ENCODE measurements at places on chromosomes 4 and X. TPM values are rescaled to one million over a fixed set of nuclear protein-coding genes. Genes with fewer than 3 reads are reported as not detected.

GRCh38 chrX:32998776-32999175 lies 212.6 kb downstream of the DMD start:
- no peak for DNase-seq
- H3K4me1 ChIP-seq = no peaks in the 10 kb centered on the region
- no peak overlapping the region for H3K27ac ChIP-seq

GRCh38 chrX:136431625-136432024 lies 56.1 kb upstream of the BRS3 start:
- no peak overlapping the region for H3K27ac ChIP-seq
- H3K4me1 ChIP-seq = peaks cover 4% of the 10 kb centered on the region
- no peaks in the 10 kb centered on the region for H3K36me3 ChIP-seq
- no peak overlapping the region for H3K4me3 ChIP-seq
- DNase-seq = peak; percentile 6

- no peaks in the 10 kb centered on the region for H3K27me3 ChIP-seq
- no peak overlapping the region for H3K27ac ChIP-seq
- no peak overlapping the region for H3K4me3 ChIP-seq
- DNase-seq = no peak
Measured at GRCh38 chr4:182306792-182307507, 63.7 kb downstream of the TENM3 start.

GRCh38 chr4:74503580-74503979 lies 58.6 kb downstream of the AREG start:
- H3K27ac ChIP-seq = no peak overlapping the region
- H3K4me1 ChIP-seq = no peaks in the 10 kb centered on the region
- peaks cover 35% of the 10 kb centered on the region for H3K27me3 ChIP-seq
- no peaks in the 10 kb centered on the region for H3K36me3 ChIP-seq
- DNase-seq = no peak

GRCh38 chr4:6917461-6918271 lies 8.0 kb downstream of the TBC1D14 start:
- H3K27me3 ChIP-seq = no peaks in the 10 kb centered on the region
- H3K4me1 ChIP-seq = peaks cover 63% of the 10 kb centered on the region
- H3K36me3 ChIP-seq = peaks cover 2% of the 10 kb centered on the region
- H3K27ac ChIP-seq = peak overlapping the region; percentile 80
- DNase-seq = peak; percentile 65
- H3K4me3 ChIP-seq = peak overlapping the region; percentile 26

DNA sequence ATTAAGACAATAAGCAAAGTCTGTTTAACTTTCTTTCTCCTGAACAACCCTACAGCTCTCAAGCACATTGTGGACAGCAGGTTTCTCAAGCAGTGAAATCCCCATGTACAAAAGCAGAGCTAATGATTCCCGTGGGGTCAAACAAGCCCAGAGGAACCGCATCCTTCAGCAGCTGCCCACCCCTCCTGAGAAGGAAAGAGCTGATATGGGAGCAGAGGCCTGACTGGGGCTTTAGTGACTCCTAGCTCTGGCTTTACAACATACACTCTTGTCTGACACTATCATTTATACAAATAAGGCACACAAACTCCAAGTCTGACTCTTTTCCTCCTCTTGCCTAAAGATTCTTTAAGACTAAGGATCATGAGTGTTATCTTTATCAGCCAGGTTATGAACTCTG lies 32.8 kb downstream of the HDAC8 start:
- H3K27ac ChIP-seq = no peak overlapping the region
- no peak for DNase-seq
- no peak overlapping the region for H3K4me3 ChIP-seq
- no peaks in the 10 kb centered on the region for H3K27me3 ChIP-seq
- H3K36me3 ChIP-seq = peaks cover 11% of the 10 kb centered on the region
- peaks cover 5% of the 10 kb centered on the region for H3K4me1 ChIP-seq

- no peak overlapping the region for H3K4me3 ChIP-seq
- DNase-seq = no peak
- H3K4me1 ChIP-seq = peaks cover 14% of the 10 kb centered on the region
- H3K36me3 ChIP-seq = no peaks in the 10 kb centered on the region
- peaks cover 5% of the 10 kb centered on the region for H3K27me3 ChIP-seq
Measured at GRCh38 chrX:68681443-68681941, 34.0 kb downstream of the STARD8 start.

DNA sequence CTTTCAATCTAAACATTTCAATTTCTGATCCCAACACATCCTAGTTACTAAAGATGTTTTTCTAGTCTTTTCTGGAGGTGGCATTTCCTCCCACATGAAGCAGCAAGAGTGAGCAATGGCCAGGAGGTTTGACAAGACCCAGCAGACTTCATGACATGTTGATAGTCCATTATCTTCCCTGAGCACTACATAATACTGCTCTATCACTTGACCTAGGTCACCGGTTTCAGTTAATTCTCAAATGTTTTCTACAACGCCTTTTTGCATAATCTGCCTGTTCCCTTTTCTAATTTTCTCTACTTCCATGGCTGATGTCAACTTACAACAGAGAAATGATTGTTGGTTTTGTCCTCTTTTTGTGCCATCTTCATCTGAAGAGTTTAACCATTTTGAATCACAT lies 62.0 kb upstream of the GPRIN3 start:
- H3K27ac ChIP-seq = no peak overlapping the region
- H3K36me3 ChIP-seq = no peaks in the 10 kb centered on the region

GRCh38 chr4:164383058-164383357 lies 370.9 kb upstream of the SMIM31 start:
- no peaks in the 10 kb centered on the region for H3K4me1 ChIP-seq
- no peaks in the 10 kb centered on the region for H3K36me3 ChIP-seq
- no peak overlapping the region for H3K4me3 ChIP-seq
- no peak overlapping the region for H3K27ac ChIP-seq
- peaks cover 43% of the 10 kb centered on the region for H3K27me3 ChIP-seq

HNRNPH2 gene
- 31.9 TPM for total RNA-seq

S100G gene
- total RNA-seq = not detected

GLUD2 gene
- total RNA-seq = 0.62 TPM

RPGR gene
- total RNA-seq = 7.4 TPM
